Fibroblast of mammary gland (primary cell): ENCODE measurements at places on chromosomes 16 and 17.

DNA sequence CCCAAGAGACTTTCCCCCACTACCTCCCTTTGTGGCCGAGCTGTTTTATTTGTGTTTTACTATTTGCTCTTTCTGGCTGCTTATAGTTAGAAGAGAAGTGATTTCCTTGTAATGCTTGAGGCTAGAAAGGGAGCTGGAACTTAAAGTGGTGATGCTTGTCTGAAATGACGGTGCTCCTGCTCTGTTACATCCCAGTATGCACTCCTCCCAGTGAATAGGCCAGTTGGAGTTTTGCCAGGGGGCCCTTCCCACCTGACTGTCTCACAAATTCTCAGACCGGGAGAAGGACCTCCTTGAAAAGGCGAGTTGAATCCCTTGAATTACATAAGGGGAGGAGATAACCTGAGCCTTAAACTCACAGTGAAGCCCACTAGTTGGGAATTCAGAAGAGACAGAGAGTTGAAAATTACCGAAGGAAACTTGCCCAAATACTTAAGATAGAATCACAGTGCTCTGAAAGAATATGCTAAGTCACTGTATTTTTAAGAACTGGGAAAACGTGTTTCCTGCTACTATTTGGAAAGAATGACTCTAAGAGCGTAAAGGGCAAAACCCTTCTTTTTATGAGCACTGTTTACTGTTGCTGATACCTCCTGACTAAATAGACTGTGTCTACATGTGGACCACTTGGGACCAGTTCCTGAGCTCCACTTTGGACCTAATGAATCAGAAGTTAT, 84.7 kb upstream of the CLEC3A start:
- DNase-seq = no peak

DNA sequence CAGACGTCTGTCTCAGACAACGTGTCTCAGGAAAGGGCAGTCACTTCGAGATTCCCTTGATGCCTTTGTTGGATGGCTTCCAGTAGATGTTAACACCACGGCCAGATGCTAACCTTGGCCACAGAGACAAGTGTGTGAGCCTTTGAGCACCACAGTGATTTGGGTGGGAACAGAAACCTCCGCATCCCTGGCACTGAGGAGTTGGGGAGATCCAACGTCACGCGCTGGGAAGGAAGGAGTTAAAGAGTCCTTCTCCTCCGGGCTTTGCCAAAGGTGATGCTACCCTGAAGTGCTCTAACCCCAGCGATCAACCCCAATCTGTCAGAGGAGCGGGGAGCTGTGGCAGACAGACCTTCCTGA, 3.0 kb upstream of the ABR start:
- DNase-seq = no peak

- DNase-seq = no peak
Observed at GRCh38 chr16:15457958-15458357, 23.6 kb downstream of the BMERB1 start.

DNA sequence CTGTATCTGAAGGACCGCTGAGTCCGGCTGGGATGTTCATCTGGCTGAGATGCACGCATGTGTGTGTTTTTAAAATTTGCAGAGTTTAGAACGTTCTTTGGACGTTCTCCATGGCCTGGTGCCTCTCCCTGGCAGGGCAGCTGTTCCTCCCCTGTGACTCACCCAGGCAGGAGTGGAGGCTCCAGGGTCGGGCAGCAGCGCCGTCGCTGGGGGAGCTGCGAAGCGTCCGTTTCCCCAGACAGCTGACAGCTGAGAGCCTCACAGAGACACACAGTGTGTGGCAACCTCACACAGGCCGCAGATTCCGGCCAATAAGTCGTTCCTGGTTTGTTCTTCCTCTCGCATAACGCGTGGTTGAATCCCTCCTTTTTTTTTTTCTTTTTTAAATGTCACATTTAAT, 80.6 kb downstream of the OR1D5 start:
- peak; percentile 82 for DNase-seq

- DNase-seq = peak; percentile 49
Observed at GRCh38 chr17:7634384-7634783, 4.4 kb downstream of the SHBG start.

DNA sequence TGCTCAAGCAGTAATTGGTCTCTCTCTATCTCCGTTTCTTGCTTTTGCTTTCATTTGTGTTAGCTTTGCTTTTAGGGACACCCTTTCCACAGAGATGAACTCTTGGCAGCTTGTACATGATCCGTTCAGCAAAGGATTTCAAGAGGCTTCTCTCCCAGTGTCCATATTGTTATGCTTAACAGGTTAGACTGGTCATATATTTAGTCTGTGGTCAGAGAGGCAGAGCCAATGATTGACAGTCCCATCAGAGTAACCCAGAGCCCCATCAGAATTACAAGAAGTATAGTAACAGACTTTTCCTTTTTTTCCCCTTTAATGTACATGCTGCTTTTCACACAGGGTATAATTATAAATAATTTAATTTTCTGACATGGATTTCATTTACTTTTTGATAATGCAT, 34.4 kb downstream of the GDPD1 start:
- no peak for DNase-seq

GRCh38 chr17:33233811-33234177, 59.3 kb downstream of the ASIC2 start:
- DNase-seq = peak; percentile 11

- no peak for DNase-seq
Observed at GRCh38 chr16:83785455-83785854, 22.3 kb upstream of the HSBP1 start.

GRCh38 chr16:82510789-82511305, 115.9 kb upstream of the CDH13 start:
- no peak for DNase-seq
